ENCODE measurements at places on chromosomes 2 and 18.

DNA sequence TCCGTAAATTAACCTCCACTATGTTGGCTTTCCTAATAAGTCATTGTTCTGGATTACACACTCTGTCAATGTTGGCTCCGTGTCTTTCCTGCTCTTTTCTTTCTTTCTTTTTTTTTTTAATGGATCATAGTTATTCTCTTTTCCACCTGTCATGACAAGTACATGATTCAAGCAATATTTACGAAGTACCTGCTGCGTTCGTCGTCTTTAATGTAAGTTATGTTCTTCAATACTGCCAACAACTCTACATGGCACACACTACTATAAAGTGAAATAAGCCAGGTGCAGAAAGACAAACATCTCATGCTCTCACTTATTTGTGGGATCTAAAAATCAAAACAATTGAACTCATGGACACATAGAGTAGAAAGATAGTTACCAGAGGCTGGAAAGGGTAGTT is 239.1 kb downstream of the SCG2 start:
- DNase-seq: no peak

DNA sequence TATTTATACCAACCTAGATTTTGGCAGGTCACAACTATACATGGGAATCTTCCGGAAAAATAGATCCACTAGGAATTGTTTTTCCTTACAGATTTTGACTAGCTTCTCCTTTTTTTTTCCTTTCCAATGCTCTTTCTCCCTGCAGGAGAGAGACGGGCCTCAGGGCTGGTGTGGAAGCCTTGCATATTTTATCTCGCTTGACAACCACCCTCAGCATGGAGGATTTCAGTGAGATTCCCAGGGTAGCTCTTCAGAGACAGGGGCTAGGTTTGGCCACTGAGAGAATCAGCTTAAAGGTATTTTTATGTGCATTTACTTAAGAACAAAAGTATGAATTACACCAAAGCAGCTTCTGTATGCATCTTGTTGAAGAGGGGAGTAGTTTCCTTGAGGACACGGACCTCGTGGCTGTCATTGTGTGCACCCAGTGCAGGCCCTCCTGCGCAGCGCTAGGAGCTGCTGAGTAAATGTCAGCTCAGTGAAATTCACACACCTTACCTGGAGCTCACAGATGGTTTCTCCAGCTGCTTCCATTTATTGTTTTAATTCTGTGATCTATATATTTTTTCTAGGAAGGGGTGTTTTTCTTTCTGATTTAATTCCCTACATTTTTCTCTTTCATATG is 54.4 kb downstream of the TRAPPC12 start:
- no peak for DNase-seq

GRCh38 chr2:213068676-213069359 is 82.6 kb downstream of the IKZF2 start:
- no peak for DNase-seq

DNA sequence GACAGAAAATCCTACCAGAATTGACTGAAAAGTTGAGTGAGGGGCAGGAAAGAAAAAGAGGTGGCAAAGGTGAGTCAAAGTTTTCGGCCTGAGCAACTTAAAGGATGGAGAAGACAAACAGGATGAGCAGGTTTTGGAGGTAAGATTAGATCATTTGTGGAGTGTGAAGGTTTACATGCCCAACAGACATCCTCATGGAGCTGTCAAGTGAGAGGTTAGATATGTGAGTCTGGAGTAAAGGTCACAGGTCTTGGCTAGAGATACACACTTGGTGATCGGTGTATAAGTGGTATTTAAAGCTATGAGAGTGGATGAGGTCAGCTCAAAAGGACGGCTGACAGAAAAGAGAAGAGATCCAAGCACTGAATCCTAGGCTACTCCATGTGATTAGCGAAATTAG is 11.1 kb upstream of the MYL12A start:
- no peak for DNase-seq

GRCh38 chr2:68771211-68771751 is 36.7 kb downstream of the ARHGAP25 start:
- DNase-seq: no peak

GRCh38 chr18:26649193-26649543 is 100.8 kb upstream of the KCTD1 start:
- DNase-seq: no peak

DNA sequence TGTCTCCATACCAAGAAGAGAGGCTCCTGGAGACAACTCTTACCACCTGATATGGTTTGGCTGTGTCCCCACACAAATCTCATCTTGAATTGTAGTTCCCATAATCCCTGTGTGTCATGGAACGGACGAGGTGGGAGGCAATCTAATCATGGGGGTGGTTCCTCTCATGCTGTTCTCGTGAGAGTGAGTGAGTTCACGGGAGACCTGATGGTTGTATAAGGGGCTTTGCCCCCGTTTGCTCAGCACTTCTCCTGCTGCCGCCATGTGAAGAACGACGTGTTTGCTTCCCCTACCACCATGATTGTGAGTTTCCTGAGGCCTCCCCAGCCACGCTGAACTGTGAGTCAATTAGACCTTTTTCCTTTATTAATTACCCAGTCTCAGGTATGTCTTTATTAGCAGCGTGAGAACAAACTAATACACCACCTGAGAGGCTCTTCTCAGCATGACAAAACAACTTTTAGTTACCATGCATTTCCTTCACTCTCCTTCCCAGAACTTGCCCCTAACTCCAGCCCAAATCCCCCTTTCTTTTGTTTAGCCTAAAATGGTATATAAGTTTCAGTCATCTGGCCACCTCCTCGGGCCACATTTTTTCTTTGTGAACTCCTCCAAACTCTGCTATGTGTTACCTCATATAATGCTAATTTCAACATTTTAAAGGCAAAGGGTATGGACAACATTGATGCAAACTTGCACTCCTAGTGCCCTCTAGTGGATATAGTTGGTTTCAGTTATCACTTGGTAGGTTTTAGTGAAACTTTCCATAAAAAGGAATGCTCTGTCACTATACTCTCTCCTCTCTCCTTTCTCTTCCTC is 58.6 kb upstream of the SLC25A52 start:
- no peak for DNase-seq

GRCh38 chr2:171522052-171522787 is at the start of gene CYBRD1:
Gene CYBRD1, plus strand, starts transcription at chr2:171522474. Its CDS starts 72 bp downstream, at chr2:171522546.
- DNase-seq: no peak

- DNase-seq: no peak
Measured at GRCh38 chr2:230816735-230817134, 48.0 kb upstream of the ITM2C start.

All from activated effector memory CD4-positive, alpha-beta T cell treated with anti-CD3 and anti-CD28 coated beads, Interleukin-2, amount 50 U/mL, for 16 hours (primary cell).